Effector memory CD4-positive, alpha-beta T cell (primary cell): ENCODE measurements at places on chromosomes 6 and 20.

DNA sequence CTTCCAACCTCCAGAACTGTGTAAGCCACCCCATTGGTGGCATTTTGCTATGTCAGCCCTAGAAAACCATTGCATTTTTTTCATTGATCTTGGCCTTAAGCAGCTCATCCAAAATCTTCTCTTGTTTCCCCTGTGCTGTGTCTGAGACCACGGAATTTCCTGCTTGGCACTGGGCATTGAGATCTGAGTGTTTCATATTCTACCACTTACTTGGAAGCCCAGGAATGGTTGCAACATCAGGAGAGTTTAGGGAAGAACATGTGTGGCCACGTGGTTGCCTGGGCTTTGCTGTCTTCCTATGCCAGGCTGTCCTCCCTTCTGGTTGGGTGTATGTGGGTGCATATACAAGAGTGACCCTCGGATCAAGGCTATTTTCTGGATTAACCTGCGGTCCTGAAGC is 139.3 kb upstream of the PMEPA1 start:
- DNase-seq, result no peak

DNA sequence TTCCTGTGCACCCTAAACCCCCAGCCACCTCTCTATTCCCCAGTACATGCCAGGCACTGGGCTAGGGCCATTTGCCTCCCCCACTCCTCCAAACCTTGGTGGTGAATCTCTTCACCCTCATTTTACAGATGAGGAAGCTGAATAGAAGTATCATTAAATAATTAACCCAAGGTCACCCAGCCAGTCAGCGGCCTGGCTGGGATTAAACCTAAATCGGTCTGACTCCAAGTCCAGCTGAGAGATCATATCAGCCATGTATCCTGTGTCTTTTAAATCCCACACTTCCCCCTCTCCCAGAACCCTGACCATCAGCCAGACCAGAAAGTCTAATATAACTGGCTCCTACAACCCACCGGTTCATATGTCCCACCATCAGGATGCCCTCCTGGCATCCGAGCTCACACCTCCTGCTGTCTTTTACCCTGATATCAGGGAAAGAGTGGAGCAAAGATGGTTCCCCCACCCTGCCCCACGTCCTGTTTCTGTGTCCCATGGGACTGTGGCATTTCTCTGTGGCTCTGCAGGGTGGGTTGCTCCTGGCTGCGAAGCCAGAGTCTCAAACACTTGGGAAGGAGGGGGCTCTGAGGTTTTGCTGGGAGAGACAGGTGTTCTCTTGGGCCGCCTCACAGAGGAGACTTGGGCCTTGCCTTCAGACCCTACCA is 145.3 kb downstream of the VEGFA start:
- DNase-seq, result no peak

DNA sequence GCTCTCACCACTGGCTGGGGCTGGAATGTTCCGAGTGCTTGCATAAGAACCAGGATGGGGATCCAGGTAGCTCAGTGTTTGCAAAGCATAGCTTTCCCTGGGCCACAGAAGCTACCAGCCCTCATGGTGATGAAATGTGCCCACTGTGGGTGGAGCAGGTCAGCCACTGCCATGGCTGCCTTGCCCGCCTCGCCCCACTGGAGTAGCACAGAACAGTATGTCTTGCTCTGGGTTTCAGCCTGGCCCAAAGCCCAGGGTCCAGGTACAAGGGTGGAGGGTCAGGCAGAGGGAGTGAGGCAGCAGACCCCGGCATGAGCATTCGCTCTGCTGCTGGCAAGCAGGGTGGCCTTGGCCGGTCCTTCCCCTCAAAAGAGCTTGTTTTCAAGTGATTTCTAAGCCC is 34.7 kb downstream of the KCNK17 start:
- DNase-seq, result no peak

GRCh38 chr6:157522472-157522871 is 141.5 kb downstream of the ZDHHC14 start:
- no peak for DNase-seq

DNA sequence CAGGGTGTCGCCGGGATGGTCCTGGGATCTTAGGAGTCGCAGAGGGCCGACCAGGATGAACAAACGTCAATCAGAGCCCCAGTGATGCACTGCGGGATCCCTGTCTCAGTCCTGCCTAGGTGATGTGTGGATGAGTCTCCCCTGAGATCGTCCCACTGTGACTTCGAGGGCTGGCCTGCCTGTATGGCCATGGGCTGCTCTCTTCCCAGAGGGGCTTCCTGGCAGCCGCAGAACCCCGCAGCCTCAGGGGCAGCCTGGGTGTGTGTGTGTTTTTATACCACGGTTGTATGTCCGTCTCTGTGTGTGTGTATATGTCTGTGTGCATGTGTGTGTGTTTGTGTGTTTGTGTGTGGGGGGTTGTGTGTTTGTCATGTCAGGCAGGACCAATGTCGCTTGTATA is 111.6 kb downstream of the MYLK4 start:
- no peak for DNase-seq

DNA sequence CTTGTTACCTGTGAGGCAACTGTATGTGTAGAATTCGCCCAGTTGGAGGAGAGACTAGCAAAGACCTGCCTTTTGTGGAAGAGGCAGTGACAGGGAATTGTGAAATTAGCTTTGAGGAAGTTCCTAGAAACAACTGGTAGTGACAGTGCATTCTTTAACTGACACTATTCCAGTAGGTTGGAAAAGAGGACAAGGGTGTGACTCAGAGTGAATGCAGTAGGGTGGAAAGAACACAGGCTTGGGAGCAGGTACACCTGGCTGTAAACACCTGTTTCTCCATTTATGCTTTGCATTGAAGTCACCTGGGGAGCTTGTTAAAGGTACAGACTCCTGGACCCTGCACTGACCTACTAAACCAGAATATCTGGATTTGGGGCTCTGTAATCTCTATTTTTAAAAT is 295.7 kb downstream of the PHACTR1 start:
- no peak for DNase-seq

GRCh38 chr6:117483004-117483644 is 650 bp downstream of the DCBLD1 start:
- DNase-seq, result no peak

GRCh38 chr6:159894991-159895390 is 4.2 kb downstream of the MAS1 start:
- no peak for DNase-seq

DNA sequence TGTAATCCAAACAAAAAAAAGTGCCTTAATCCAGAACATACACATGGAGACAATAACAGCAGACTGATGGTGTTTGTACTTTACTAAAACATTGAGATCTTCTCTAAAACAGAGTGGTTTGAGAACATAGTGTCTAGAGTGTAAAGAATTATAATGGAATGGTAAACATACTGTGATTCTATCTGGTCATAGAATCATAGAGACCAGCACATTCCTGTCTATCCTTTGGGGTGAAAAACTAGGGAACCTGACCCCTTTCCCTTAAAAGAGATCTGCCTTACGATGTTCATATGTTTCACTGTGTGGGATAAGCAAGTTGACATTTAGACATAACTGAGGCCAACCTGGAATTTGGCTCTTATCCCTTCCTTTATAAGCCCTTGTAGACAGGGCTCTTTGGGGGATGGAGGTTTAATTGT is 55.7 kb downstream of the TRMT11 start:
- no peak for DNase-seq

GRCh38 chr6:63663147-63663955 is 27.7 kb downstream of the PHF3 start:
- no peak for DNase-seq

DNA sequence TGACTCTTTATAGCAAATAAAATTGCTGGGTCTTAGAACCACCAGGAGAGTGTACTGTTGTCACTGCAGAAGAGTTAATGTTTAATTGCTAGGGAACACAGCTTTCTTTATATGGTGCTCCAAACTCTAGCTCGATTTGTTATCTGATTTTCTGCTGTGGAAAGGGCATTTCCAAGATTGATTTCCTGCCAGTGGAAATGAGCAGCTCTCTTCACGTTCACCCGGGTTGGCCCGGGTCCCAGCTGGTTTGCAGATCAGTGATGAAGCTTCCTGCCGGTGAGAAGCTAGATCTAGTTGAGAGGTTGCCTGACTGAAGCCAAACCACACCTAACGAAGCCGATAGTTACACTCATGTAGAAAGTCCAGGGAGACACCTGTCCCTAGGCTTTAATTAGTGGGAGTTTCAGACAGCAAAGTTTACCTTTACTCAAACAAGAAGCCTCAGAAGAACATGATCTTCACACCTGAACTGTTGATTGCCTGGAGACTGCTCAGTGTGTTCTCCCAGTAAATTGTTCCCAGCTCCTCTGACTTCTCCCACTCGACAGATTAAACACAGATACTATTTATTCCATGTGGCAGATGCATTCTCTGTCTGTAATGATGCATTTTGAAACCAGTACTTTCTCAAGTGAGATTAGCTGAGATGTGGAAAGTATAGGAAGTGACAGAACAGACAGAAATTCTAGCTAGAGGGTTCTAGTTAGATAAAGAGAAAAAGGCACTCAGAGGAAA is 27.8 kb downstream of the PAQR8 start:
- peak; percentile 72 for DNase-seq

DNA sequence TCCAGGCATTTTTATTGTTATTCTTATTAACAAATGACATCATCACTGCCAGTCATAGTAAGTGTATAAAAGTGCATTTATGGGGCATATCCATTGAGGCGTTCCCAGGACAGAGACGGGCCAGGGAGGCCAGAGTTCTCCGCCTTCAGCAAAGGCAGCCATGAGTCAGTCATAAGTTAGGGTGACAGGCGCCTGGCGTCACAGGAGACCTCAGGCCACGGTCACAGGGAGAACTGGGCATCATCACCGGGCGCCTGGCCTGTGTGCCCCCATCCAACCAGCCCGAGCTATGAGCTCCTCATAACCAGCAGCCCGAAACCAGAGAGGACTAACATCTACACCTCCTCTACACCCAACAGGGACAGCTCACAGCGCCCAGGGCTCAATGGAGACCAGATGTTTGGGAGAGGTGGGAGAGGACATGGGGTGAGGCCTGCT is 259.2 kb downstream of the DLL1 start:
- no peak for DNase-seq

DNA sequence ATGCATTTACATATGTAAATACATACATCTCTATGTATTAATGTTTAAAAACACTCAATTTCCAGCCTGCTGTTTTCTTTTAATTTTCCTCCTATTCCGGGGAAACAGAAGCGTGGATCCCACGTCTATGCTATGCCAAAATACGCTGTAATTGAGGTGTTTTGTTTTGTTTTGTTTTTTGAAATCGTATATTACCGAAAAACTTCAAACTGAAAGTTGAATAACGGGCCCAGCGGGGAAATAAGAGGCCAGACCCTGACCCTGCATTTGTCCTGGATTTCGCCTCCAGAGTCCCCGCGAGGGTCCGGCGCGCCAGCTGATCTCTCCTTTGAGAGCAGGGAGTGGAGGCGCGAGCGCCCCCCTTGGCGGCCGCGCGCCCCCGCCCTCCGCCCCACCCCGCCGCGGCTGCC is 355 bp upstream of the BMP2 start:
- no peak for DNase-seq

- no peak for DNase-seq
These were observed 141.8 kb upstream of the TENT5A start for GRCh38 chr6:81894306-81894705.

- no peak for DNase-seq
These were observed 131.2 kb upstream of the RPS6KA2 start for GRCh38 chr6:166758136-166758704.

GRCh38 chr6:13710552-13711323 is 897 bp downstream of the RANBP9 start:
- peak; percentile 18 for DNase-seq

DNA sequence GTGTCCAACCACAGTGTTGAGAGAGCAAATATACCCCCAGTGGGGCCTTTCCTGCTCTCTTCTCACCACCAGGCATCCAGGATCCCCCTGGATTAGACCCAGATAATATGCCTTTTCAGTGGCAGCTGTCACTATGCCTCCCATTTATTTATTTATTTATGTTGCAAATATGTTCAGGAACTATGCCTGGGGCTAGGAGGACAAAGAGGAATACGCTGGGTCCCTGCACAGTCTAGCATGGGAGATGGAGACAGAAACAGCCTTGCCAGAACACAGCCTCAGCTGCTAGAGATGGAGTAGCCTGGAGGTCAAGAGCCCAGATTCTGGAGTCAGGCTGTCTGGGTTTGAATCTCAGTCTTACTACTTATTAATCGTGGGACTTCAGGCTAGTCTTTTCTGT is 74.6 kb upstream of the LRFN2 start:
- DNase-seq, result no peak

- DNase-seq, result no peak
These were observed 236.8 kb downstream of the LY86 start for GRCh38 chr6:6825193-6825784.

- DNase-seq, result no peak
These were observed 103.6 kb downstream of the CDYL start for GRCh38 chr6:4879741-4880275.

- DNase-seq, result no peak
These were observed 84.6 kb downstream of the KIF16B start for GRCh38 chr20:16488616-16489015.

GRCh38 chr20:38165966-38166702 is 1.1 kb upstream of the TGM2 start:
- no peak for DNase-seq

DNA sequence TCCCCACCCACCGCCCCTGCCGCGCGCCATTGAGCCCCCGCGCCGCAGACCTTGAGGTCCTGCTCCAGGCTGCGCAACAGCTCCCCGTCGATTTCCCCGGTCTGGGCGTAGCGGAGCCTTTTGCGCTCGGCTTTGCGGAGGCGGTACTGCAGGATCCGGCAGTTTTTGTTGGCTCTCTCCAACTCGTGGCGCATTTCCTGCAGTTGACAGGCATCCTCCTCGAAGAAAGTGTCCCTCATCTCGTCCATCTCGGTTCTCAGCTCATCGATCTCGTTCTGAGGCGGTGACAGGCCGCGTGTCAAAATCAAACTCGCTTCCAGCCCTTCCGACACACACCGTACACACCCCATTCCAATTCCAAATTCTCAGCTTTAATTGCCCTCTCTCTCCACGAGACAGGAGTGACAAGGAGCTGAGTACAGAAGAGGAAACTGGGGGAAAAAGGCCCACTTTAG is 4.3 kb downstream of the MTCL3 start:
- peak; percentile 43 for DNase-seq

- DNase-seq, result no peak
These were observed 391.2 kb downstream of the ADGRB3 start for GRCh38 chr6:69026243-69026642.

DNA sequence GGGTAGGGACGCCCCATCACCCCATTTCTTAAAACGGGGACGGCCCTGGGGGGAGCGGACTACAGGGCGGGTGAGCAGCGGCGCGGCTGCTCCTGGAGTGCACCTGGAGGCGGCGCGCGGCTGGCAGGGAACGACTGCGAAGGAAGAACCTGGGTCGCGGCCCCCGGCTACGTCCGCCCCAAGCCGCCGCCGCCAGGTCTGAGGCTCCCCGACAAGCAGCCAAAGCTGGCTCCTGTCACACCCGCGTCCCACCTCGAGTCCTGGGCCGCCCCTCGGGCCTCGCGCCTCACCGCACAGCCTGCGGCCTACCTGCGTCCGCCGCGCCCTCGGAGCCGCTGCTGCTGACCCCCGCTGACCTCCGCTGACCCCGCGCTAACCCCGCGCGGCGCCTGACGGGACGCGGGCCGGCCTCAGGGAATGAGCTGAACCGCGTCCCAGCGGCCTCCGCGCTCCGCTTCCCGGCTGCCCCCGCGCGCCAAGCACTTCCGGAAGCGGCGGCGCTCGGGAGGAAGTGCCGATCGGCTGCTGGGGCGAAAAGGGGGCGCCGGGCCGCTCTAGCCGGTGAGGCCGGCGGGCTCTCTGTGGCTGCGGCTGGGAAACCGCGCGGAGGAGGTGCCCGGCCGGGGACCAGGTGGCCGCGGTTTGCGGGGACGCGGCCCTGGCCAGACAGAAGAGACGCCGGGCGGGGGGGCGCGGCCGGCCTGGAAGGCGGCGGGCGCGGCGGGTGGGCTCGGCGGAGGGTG is at the start of the genes ARFRP1 and ZGPAT:
TSS of gene ARFRP1 (minus strand) at position 419 of the 743 bp plus-strand sequence. CDS start 885 bp downstream, outside the sequence.
TSS of gene ZGPAT (plus strand) at position 482 of the 743 bp plus-strand sequence. CDS start 542 bp downstream, outside the sequence.
- peak; percentile 78 for DNase-seq
